Activated naive CD4-positive, alpha-beta T cell (primary cell): ENCODE measurements at places on chromosomes 2 and 18.
A peak's percentile ranks its signal among the peaks of the same experiment; 100 is the strongest.

DNA sequence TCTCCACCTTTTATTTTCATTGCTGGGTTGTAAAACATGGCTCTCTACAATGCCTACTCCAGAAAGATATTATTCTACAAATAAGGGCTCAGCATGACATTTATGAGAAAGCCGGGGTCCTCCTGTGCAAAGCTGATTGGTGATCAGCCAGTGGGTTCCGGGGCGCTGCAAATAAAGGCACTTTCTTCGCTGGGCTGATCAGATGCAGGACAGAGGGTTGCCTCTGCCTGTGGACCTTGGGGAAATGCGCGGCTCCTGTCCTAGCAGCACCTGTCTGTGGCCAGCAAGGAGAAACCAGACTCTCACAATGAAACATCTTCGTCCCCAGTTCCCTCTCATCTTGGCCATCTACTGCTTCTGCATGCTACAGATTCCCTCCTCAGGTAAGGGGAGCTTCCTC is at the start of gene NMS:
Gene NMS (plus strand): TSS at position 301 of the 400 bp plus-strand sequence. CDS start 7 bp downstream, at position 308.
- DNase-seq = no peak

- DNase-seq = no peak
These were observed 118.2 kb downstream of the PAX3 start for GRCh38 chr2:222180619-222181018.

DNA sequence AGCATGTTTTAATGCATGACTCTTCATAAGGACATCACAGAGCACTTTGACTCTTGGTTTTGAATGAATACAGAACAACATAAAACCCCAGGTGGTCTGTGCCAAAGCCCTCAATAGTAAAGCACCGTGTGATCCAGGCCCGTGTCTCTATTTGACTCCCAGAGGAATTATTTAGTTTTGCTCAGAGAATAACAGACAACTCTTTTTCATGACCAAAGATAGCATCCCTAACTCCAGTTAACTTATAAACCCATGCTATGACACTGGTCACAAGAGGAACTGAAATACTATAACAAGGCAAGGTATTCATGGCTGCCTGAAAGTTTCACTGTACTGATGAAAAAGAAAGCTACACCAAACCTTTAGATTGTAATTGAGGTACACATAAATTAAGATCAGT is 128.4 kb downstream of the IKZF2 start:
- DNase-seq = no peak

DNA sequence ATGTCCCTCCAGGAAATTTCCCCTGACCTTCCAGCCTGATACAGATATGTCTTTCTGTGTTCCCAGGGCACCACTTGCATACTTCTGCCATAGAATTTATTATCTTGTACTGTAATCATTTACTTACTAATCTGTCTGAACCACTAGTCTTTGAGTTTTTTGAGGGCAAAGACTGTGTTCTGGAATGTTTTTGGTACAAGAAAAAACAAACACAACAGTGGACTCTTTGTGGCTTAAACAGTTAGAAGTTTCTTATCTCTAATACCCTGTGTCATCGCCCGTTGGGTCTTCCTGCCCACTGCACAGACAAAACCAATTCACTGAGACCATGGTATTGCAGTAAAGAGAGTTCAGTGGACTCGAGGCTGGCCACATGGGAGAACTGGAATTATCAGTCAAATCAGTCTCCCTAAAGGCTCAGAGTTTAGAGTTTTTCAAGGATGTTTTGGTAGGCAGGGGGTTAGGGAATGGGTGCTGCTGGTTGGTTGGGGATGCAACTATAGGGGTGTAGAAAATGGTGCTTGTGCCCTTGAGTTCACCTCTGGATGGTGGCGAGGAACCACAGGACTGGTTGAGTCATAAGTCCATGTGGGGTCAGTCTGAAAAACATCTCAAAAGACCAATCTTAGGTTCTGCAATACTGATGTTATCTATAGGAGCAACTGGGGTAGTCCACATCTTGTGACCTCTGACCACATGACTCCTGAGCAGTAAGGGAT is 20.3 kb downstream of the RALB start:
- no peak for DNase-seq

DNA sequence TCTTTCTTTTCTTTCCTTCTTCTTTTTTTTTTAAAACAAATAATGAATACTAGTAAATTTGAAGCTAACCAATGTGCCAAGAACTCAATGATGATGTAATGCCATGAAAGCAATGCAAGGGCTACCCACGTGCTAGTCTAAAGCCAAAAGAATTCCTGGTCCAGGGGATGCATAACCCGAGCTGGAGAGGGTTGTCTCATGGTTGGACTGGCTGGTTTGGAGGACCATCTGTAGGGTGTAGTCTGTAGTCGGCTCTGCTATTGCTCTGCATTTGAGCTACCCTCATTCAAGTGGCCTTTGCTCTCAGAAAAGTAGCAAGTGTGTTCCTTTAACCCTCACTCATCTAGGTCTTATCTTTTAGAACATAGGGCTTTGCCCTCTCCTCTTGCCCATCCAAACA is 469.6 kb upstream of the CELF4 start:
- no peak for DNase-seq

DNA sequence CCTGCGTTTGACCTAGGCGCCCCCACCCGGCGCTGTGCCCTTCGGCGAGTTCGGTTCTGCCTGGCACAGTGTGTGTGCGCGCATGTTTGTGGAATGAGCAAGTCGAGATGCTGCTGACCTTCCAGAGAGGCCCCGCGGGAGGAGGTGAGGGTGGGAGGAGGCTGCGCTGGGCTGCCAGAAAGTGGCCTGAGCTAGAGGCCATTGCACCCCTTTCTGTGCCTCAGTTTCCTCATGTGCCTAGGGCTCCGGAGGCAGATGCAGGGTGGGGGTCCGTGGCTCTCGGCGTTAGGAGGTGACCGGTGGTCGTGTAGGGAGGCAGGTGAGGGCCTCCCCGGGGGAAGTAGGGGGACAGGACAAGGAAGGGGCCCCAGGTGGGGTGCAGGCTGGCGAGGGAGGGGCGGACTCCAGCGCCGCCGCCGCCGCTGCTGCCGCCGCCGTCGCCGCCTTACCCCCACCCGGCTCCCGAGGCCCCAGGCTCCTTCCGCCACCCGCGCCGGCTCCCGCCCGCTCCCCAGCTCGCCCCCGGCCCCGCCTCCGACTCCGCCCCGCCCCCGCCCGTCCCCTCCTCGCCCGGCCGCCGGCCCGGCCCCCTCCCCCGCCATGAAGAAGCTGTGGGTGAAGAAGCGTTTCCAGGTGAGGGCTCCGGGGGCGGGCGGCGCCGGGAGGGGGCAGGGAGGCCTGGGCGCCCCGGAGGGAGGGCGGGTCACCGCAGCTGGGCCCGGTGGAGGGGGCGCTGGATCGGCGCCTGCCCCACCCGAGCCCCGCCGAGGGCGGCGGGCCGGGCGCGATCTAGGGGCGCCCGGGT is 7.0 kb downstream of the SPEG start:
- DNase-seq = peak; percentile 36
